Bronchial epithelial cell (primary cell): ENCODE measurements at places on chromosomes 1 and 21. TPM values are rescaled to one million over a fixed set of nuclear protein-coding genes. Genes with fewer than 3 reads are reported as not detected.

The PUSL1 gene
- total RNA-seq = 15.6 and 20.8 TPM in 2 replicates

The PRAMEF4 gene
- total RNA-seq = not detected in 2 replicates

DNA sequence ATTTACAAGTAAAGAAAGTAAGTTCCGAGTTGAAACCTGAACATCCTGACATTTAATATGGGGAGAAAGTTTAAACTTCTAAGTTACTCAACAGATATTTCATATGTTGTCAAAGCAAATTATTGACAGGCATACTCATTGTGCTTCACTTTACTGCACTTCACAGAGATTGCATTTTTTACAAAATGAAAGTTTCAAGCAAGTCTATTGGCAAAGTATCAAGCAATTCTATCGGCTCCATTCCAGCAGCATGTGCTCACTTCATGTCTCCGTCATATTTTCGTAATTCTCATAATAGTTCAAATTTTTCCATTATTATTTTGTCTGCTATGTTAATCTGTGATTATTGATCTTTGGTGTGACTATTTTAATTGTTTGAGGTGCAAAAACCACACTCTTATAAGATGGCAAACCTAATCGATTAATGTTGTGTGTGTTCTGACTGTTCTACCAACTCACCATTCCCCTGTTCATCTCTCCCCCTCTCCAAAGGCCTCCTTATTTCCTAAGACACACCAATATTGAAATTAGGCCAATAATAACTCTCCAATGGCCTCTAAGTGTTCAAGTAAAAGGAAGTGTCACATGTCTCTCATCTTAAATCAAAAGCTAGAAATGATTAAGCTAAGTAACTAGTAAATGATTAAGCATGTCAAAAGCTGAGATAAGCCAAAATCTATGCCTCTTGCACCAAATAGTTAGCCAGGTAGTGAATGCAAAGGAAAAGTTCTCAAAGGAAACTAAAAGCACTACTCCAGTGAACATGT lies 68.2 kb upstream of the BCL9 start:
- DNase-seq = no peak

GRCh38 chr21:43619856-43620255 lies 39.4 kb downstream of the HSF2BP start:
- no peak for DNase-seq

The MOV10 gene
- total RNA-seq = 10.3 and 23.4 TPM in 2 replicates

The TMEM61 gene
- 2.9 and 4.2 TPM in 2 replicates for total RNA-seq

DNA sequence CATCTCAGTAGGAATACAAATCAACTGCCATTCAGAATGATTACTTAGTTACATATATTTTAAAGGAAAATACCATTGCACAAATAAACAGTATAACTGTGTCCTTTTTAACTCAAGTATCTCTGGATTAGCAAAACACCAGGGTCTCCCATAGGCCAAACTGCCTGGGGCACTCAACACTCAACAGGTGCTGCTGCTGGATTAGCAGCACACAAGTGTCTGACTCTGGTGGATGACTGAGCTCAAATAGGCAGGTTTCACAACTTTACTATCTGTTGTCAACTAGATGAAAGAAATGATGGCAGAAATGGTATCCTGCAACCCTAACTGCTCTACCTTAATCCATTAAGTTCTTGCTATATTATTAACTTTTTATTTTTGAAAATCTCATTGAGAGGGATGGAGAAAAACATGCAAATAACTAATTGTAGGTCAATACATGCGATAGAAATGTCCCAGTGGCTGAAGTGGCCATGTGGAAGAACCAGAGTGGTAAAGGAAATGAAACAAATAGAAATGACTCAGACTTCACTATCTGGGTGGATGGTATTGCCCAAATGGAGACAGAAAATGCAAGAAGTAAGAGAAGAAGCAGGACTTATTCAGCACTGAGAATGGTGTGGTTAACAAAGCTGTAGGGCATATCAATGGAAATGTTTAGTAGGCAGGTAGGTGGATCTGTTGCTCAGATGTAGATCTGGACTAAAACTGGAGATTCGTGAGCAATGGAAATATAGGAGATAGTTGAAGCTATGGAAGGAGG lies 90.8 kb upstream of the CCDC190 start:
- peak; percentile 44 for DNase-seq

DNA sequence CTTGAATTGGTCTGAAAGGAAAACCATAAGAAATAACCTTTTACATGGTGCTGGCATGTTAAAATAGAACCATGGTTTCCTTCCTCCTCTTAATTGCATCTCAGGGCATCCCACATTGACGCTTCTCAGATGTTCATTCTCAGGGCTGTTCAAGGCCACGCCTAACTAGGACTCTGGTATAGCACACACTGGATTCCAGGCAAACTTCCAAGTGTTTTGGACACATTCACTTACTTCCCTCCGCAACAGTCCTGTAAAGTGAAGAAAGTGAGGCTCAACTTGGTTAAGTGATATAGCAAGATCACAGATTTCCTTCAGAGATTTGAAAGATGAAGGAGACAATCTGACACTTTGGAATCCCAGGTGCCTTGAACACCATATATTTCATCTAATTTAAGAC lies 244.8 kb downstream of the DUSP10 start:
- DNase-seq = no peak

GRCh38 chr1:19493547-19493946 lies 8.2 kb upstream of the CAPZB start:
- no peak for DNase-seq

GRCh38 chr21:26157801-26158200 lies 12.8 kb downstream of the APP start:
- DNase-seq = no peak

DNA sequence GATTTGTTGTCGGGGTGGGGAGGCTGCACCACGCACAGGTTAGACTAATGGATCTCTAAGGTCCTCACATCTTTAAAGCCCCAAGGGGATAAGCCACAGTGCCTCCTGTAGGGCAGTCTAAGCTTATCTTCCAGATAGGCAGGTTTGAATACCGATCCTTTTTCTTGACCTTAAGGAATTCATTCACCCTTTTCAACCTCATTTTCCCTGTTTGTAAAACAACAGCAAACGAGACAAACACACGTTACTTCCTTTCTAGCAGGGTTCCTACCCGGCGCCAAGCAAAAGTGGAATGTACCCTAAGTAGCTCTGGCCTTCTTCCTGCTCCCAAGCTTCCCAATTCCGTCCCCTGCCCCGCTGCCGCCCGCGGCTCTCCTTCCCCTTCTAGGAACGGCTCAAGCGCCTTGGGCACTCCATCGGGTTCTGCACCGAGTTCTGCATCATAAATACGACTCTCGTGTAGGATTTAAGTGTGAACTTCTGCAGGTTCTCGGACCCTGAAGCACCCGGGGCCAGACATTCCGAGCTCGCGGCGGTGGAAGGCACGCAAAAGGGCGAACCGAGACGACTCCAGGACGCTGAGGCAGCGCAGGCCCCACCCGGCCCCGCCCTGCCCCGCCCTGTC lies 548 bp upstream of the CDC20 start:
- DNase-seq = peak; percentile 66
